Renal cortical epithelial cell (primary cell): ENCODE measurements at places on chromosomes 6 and 20. TPM values are rescaled to one million over a fixed set of nuclear protein-coding genes. Genes with fewer than 3 reads are reported as not detected.
A peak's percentile ranks its signal among the peaks of the same experiment; 100 is the strongest.

The C6orf58 gene
- total RNA-seq, result 0.25 and 1.0 TPM in 2 replicates

The DIDO1 gene
- total RNA-seq, result 25.7 and 58.1 TPM in 2 replicates

The WASF1 gene
- 8.0 and 22.8 TPM in 2 replicates for total RNA-seq

The TSBP1 gene
- not detected in 2 replicates for total RNA-seq

The ARMC2 gene
- total RNA-seq, result 2.6 and 4.8 TPM in 2 replicates

The CLIC5 gene
- total RNA-seq, result 0.35 and 3.5 TPM in 2 replicates

DNA sequence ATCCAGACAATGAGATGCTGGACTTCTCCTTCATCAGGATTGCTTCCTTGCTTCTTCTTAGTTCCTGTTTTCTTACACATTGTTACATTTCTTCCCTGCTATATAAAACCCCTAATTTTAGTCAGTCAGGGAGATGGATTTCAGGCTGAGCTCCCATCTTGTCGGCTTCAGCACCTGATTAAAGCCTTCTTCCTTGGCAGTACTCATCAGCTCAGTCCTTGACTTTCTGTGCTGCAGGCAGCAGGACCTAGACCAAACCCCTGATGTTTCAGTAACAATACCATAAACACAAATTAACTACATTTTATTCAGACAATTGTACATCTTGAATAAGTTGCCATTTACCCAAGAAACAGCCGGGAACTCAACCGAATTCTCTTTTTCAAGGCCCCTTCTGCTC, 156.4 kb upstream of the RREB1 start:
- no peak for DNase-seq

DNA sequence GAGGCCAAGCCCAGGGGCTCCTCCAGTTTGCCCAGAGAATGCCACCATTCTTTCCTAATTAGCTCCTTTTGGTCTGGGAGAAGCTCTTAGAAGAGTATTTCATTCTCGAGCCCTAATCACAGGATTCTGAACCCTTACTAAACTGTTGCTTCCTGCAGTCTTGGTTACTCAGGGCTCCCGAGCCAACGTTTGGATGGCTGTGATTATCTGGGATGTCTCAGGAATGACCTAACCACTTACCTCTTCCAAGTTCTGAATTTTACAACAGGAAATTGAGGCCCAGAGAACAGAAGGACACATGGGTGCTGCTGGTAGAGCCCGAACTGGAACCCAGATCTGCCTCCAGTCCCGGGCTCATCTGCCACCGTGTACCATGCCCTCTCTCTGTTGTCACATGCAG, 22.2 kb upstream of the PNPLA1 start:
- DNase-seq, result no peak

DNA sequence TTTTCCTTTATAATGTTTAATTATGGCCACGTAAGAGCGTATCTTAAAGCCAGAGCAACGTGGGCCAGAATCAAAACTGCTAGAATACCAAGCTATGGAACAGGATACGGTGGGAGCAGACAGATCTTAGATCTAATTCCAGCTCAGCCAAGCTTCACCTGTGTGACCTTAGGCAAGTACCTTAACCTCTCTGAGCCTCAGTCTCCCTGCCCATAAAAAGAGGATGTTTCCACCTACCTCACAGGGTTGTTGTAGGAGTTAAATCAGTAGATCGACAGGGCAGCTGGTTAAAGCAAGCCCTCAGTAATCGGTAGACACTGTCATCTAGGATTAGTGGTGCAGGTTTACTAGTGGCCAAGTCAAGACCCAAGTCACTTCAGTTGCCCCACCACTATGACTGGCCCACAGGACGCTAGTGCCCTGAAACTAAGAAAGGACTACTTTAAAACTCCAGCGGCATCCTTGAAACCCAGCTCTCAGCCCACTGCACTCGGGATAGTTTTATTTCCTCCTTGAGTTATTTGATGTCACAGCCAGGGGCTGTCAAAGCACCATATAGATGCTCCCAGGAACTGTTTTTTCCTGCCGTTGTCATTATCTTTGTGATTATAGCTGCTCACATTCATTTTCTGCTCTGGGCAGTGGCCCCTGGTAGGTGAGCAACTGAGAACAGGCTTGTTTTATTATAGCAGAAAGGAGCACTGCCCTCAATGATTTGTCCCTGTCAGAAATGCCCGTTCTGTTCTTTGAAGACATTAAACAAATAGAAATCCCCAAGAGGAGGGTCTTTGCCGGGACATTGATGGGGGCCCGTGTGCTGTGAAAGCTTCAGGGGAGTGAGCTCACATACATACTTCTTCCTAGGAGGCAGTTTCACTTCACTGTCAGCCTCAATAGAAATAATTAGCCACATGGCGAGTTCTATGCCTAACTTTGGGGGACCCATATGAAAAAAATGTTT, 63.1 kb downstream of the ISM1 start:
- no peak for DNase-seq

GRCh38 chr6:23620911-23621401, 505.1 kb upstream of the NRSN1 start:
- peak; percentile 60 for DNase-seq

GRCh38 chr20:5196149-5196548, 69.3 kb downstream of the CDS2 start:
- DNase-seq, result no peak

DNA sequence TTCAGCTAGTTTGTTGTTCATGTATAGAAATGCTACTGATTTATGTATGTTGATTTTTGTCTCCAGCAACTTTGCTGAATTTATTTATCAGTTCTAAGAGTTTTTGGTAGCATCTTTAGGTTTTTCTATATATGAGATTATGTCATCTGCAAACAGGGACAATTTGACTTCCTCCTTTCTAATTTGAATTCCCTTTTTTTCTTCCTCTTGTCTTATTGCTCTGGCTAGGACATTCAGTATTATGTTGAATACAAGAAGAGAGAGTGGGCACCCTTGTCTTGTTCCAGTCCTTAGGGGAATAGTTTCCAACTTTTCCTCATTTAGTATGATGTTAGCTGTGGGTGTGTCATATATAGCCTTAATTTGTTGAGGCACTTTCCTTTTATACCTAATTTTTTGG, 58.2 kb downstream of the CDH26 start:
- no peak for DNase-seq

DNA sequence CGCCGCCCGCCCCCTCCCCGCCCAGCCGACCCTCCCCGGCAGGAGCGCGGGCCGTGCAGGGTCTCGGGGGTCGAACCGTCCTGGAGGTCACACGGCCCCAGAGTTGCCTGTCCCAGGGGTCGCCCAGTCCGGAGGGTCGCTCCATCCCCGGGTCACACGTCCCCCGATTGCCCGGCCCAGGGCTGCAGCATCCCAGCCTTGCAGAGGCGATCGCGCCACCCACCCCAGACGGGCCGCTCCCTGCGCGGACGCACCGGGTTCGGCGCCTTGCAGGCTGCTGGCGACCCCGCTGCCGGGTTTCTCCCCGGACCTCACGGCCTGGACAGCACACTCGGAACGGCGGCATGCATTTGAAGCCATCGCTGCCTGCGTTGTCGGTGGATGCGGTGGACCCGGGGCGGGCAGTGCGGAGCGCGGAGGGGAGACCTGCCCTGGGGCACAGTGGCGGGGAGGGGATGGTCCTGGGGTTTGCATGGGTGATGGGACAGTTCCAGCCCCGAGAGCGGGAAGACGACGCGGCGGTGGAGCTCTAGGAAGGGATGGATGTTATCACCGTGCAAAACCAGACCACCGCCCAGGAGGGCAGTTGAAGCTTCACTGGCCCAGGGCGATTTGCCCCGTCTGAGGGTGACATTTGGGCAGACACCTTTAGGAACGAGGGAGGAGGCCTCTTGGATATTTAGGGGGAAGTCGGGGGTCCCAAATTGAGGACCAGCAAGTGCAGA, 22.7 kb upstream of the FRMD1 start:
- DNase-seq, result no peak

- DNase-seq, result no peak
Observed at GRCh38 chr6:52635049-52635577, 35.8 kb upstream of the TMEM14A start.

DNA sequence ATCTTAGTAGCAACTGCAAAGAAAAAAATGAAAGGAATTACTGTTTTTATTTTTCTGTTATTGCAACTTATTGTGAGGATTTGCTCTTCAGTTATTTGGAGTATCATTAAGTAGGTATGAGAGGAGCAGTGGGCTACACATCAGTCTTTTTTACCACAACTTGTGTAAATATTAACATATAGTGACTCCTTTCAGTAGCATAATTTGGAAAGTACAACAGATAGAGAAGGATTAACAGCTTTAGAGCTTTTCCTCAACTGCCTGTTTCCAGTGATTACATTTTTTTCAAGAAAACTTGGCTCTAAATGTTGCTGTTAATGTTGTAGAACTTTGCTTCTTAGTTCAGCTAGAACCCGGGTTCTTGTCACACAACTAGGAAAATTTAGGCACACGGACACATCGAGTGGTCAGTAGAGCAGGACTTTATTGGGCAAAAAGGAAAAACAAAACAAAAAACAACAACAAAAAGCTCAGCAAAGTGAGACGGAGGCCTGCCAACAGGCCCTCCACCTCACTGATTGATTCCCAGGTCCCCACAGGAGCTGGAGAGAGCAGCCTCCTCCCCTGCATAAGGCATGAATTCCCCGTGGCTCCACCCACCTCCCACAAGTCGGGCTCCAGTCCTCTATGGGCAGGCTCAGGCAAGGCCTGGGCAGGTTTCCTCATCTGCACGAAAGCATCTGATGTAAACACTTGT, 75.1 kb downstream of the ADGRG6 start:
- DNase-seq, result peak; percentile 55

- DNase-seq, result no peak
Observed at GRCh38 chr20:38715646-38716045, 8.6 kb upstream of the SLC32A1 start.

GRCh38 chr20:46674253-46675083, 14.8 kb downstream of the TP53RK start:
- no peak for DNase-seq

DNA sequence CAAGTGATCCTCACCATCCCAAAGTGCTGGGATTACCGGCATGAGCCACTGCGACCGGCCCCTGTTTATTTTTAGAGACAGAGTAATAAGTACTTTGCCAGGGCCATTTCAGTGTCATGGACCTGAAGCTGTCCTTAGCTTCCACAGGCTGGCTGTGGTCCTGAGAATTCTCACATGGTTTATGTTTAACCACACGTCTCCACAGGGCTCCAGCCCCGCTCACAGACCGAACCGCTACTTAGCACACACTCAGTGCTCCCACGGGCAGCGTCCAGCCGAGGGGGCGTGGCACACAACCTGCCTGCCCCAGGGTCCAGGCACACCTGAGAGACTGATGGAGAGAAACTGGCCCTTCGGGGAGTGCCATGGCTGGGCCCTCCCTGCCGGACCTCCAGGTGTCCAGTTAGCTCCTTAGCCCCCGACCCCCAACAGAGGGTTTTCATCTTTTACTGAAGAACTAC, 11.7 kb downstream of the ACSS1 start:
- DNase-seq, result peak; percentile 56

DNA sequence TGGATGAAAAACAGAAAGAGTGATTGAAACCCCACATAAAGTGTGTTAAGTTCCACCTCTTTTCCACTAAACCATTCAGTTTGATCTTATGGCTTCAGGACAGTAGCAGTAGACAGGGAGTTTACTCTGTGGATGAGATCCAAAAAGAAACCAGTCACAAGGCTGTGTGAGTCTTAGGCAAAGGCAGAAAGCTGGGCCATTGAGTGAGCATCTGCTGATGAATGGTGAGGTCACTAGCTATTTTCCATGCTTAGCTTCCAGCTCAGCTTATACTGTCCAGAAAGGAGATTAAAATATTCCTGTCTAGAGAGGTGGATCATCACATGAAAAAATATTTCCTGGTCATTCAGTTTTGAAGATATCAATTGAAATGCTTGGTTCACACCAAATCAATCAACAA, 1643.9 kb downstream of the HACE1 start:
- no peak for DNase-seq

DNA sequence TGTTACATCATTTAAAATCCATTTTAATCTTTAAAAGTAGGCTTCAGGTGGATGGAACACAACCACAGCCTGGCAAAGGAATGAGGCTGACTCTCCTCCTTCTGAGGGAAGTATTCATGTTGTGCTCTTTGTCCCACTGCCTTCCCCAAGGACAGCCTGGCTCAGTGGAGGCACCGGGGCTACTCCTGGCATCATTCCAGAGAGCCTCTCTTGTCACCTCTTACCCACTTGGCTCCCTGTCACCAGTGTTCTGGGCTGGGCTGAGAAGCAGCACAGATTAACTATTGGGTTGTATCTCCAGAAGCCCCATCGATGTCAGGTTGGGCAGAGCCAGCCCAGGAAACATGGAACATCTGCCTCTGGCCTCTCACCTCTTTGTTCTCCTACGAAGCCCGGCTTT, 10.7 kb upstream of the TP53INP2 start:
- DNase-seq, result no peak

GRCh38 chr6:15336900-15337560, 91.2 kb downstream of the JARID2 start:
- DNase-seq, result no peak

- no peak for DNase-seq
Observed at GRCh38 chr6:27575594-27576361, 102.9 kb upstream of the ZNF184 start.

- no peak for DNase-seq
Observed at GRCh38 chr6:22627644-22628043, 58.3 kb downstream of the HDGFL1 start.

- DNase-seq, result peak; percentile 52
Observed at GRCh38 chr20:37276494-37277252, 12.8 kb upstream of the MANBAL start.

- peak; percentile 21 for DNase-seq
Observed at GRCh38 chr20:62123450-62124118, 1.3 kb downstream of the LSM14B start.

DNA sequence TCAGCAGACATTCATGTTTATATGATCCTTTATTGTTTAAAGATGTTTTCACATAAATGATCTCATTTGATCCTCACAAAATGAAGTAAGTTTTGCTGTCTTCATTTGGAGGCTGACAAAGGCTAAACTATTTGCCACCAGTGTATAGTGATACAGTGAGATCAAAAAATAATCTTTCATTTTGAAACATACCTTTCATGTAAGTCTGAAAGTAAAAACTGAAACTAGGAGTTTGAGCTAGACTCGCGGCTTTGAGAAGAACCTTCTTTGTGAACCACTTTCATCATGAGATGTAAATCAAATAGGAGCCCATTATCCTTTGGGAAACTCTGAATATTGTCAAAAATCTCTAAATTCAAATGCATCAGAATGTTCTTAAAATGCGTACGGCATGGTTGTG, 40.3 kb upstream of the SPTLC3 start:
- DNase-seq, result no peak

GRCh38 chr6:15077006-15077405, 168.9 kb upstream of the JARID2 start:
- peak; percentile 81 for DNase-seq

GRCh38 chr6:87701676-87702588, at the start of gene AKIRIN2:
AKIRIN2 (minus strand) TSS chr6:87702233; CDS start chr6:87701684, 549 bp downstream.
- peak; percentile 99 for DNase-seq

- DNase-seq, result no peak
Observed at GRCh38 chr6:138726066-138726756, 47.4 kb upstream of the CCDC28A start.

GRCh38 chr20:46060301-46060881, 29.4 kb downstream of the NCOA5 start:
- DNase-seq, result no peak

GRCh38 chr6:121868206-121868605, 432.8 kb downstream of the GJA1 start:
- no peak for DNase-seq
